K562 (cell line): ENCODE measurements at places on chromosomes 7 and 10. TPM values are rescaled to one million over a fixed set of nuclear protein-coding genes. Genes with fewer than 3 reads are reported as not detected.

- H3K4me3 ChIP-seq = no peak overlapping the region
- DNase-seq = no peak
- peaks cover 2% of the 10 kb centered on the region; the same call in 2 of the 3 replicates for H3K4me1 ChIP-seq
- no peak overlapping the region for H3K27ac ChIP-seq
- H3K36me3 ChIP-seq = no peaks in the 10 kb centered on the region
Measured at GRCh38 chr10:113329121-113329596, 223.7 kb upstream of the HABP2 start.

DNA sequence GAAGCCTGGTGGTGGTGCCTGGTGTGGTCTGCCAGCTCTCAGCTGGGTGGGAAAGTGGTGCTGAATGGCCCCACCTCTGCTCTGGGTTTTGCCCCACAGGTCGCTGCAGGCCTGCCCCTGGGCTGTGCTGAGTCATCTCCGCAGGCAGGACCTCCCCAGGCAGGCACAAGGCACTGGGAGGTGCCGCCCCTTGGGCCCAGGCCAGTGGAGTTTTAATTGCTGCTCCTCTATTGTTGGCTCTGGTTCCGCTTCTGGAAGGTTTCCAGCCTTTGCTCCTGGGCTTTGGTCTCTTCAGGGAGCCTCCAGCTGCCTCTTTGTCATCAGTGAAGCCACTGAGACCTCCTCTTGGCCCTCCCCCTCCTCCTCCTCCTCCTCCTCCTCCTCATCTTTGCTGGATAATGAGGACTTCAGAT is 180.3 kb upstream of the GRB10 start:
- peaks cover 13% of the 10 kb centered on the region; the same call in 2 of the 3 replicates for H3K4me1 ChIP-seq
- H3K36me3 ChIP-seq = no peaks in the 10 kb centered on the region
- H3K27me3 ChIP-seq = no peaks in the 10 kb centered on the region
- H3K4me3 ChIP-seq = no peak overlapping the region
- DNase-seq = peak; percentile 58

DNA sequence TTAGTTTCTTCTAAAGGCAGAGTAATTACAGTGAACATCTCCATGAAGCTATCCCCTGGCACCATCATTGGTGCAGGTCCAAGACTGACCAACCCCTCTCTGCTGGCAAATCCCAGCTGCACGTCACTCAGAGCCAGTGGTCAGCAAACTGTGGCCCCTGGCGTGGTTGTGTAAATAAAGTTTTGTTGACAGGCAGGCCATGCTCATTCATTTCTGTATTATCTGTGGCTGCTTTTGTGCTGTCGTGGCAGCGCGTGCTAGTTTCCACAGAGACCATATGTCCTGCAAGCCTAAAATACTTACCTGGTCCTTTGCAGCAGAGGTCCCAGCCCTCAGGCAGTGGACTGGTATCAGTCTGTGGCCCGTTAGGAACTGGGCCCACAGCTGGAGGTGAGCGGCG is 117.6 kb upstream of the NPS start:
- H3K4me3 ChIP-seq = no peak overlapping the region
- no peak for DNase-seq
- no peak overlapping the region for H3K27ac ChIP-seq
- no peaks in the 10 kb centered on the region for H3K36me3 ChIP-seq
- no peaks in the 10 kb centered on the region for H3K27me3 ChIP-seq
- H3K4me1 ChIP-seq = no peaks in the 10 kb centered on the region

Gene ABCF2
- total RNA-seq = 122 and 129 TPM in 2 replicates

DNA sequence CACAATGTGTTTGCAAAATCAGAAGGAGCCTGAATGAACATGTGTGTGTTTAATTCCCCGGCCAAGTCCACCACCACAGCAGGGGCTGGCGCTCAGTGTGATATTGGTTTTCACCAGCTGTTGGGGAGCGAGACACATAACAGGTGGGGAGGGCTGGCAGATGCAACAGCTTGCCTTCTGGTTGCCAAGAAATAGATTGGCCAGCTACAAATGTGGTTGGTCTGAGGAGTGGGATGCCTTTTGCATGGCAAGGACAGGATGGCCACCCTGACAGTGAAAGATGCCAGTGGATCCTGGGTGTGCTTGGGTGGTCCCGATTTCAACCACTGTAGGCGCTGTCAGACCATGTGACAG is 292.5 kb upstream of the FZD8 start:
- no peak for DNase-seq
- no peaks in the 10 kb centered on the region for H3K27me3 ChIP-seq
- H3K4me3 ChIP-seq = no peak overlapping the region
- no peaks in the 10 kb centered on the region for H3K4me1 ChIP-seq
- H3K27ac ChIP-seq = no peak overlapping the region
- H3K36me3 ChIP-seq = no peaks in the 10 kb centered on the region

DNA sequence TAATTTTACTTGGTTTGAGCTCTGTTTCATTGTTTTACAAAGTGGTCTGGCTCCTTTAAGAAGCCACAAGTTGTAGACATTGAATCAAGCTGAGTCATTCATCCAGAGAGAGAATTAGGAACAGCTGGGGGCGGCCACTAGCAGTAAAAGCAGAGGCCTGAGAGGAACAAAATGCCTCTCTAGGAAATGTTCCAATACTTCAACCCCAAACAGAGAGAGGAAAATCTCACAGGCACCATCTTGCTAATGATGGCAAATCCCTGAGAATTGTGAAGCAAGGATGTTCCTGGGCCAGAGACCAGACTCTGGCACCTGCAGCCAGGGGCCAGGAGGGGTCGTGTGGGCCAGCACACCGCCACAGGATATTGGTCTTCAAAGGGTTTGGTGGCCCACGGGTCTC is 26.5 kb upstream of the TRIL start:
- no peaks in the 10 kb centered on the region for H3K27me3 ChIP-seq
- no peaks in the 10 kb centered on the region for H3K36me3 ChIP-seq
- H3K4me3 ChIP-seq = no peak overlapping the region
- DNase-seq = peak; percentile 10
- H3K4me1 ChIP-seq = no peaks in the 10 kb centered on the region; the same call in 1 of the 2 replicates
- no peak overlapping the region for H3K27ac ChIP-seq

Gene COL1A2
- 5.5 and 8.2 TPM in 2 replicates for total RNA-seq

DNA sequence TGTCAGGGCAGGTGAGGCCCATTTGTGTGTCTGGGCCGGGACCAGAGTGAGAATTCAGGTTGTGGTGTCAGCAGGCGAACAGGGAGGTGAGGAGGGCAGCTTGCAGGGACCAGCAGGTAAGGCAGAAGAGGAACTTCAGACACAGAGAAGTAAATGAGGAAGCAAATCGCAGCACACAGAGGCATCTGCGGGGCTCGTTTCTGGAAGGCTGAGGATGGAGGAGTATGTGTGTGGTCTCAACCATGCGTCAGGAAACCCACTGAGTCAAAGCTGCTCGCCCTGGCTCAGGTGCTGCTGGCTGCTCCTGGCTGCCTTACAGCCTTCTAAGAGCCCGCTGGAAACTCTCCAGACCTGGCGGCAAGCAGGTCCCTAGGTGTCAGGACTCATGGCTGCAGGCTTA is 26.9 kb upstream of the PITRM1 start:
- no peaks in the 10 kb centered on the region for H3K4me1 ChIP-seq
- no peaks in the 10 kb centered on the region for H3K36me3 ChIP-seq
- no peak overlapping the region for H3K4me3 ChIP-seq
- no peak overlapping the region for H3K27ac ChIP-seq
- DNase-seq = no peak

DNA sequence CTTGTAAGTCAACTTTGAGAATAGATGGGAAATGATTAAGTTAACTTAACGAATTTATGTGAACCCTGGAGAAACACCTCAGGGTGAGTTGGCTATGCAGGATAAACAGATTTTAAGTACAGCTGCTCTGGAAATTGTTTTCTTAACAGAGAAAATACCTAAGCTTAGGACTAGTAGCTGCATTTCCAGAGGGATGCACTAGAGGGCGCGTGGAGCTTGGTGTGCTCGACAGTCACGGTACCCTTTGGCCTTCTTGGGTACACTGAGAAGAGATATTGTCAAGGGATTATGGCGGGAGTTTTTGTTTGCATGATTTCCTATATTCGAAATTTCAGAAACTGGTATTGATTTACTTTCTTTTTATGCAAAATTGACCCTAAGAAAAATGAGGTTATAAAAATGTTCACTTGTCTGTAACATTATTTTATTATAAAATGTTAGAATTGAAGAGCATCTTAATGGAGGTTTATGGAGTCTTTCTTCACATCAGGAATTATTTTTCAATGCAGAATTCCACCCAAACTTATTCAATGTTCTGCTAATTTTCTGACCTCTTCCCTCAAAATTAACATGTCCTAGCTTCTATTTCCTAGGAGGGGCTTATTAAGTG is 58.4 kb upstream of the MYO3A start:
- no peaks in the 10 kb centered on the region for H3K4me1 ChIP-seq
- DNase-seq = peak; percentile 65
- H3K36me3 ChIP-seq = no peaks in the 10 kb centered on the region
- H3K27ac ChIP-seq = no peak overlapping the region
- H3K27me3 ChIP-seq = no peaks in the 10 kb centered on the region
- H3K4me3 ChIP-seq = no peak overlapping the region

Gene VPS37D
- total RNA-seq = 1.1 and 1.3 TPM in 2 replicates

Gene HTRA1
- total RNA-seq = 0.11 and 0.16 TPM in 2 replicates

Gene SFTPA1
- 3.5 and 5.2 TPM in 2 replicates for total RNA-seq

GRCh38 chr7:31724696-31725095 is 37.7 kb downstream of the PPP1R17 start:
- no peaks in the 10 kb centered on the region for H3K4me1 ChIP-seq
- H3K4me3 ChIP-seq = no peak overlapping the region
- no peak overlapping the region for H3K27ac ChIP-seq
- no peak for DNase-seq
- H3K36me3 ChIP-seq = no peaks in the 10 kb centered on the region
- H3K27me3 ChIP-seq = peaks cover 2% of the 10 kb centered on the region; the same call in 1 of the 3 replicates

DNA sequence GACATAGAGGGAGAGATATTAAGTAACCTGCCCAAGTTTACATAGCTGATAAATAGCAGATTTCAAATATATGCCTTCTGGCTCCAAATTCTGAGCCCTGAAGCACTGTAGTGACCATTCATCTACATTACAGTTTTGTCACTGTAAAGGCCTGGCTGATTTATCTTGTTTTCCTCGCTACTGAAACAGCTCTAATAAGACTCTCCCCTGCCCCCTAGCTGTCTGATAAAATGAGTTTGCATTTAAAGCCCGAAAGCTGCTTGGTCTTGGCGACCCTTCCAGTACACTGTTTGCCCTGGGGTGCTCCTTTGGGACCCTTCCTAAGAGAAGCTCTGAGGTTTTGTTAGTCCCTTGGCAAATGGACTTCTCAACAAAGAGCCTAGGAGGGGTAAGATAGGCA is 59.7 kb upstream of the RAB11FIP2 start:
- DNase-seq = peak; percentile 14
- H3K4me1 ChIP-seq = peaks cover 17% of the 10 kb centered on the region
- no peaks in the 10 kb centered on the region for H3K36me3 ChIP-seq
- no peaks in the 10 kb centered on the region for H3K27me3 ChIP-seq
- H3K4me3 ChIP-seq = no peak overlapping the region
- H3K27ac ChIP-seq = no peak overlapping the region

DNA sequence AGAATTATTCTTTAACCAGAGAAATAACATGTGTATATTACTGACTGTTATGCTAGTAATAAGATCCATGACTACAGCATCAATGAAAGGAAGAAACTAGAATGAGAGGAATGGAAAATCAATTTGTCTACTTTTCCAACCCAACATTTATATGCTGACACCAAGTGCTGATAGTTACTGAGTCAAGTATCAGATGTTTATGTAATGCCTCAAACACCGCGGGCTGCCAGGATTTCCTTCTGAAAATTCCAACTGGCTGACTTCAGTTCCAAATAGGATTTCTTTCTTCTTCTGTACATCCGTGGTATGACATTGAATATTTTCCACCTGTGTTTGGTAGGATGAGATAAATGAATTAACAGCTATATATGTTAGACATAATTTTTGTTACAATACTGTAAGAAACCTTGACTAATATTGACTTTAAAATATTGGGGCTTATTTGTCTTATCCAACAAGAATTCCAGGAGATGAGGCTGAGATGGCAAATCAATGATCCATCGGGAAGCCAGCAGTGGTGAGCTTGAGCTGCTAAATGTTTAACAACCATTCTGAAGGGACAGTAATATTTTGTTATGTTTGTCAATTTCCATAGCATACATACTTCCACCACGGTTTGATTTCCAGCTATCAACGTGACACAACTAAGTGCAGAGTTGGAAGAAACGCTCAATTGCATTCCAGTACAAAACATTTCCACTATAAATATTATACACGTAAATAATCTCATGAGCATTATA is 435.2 kb upstream of the AUTS2 start:
- no peak overlapping the region for H3K4me3 ChIP-seq
- no peak overlapping the region for H3K27ac ChIP-seq
- H3K4me1 ChIP-seq = no peaks in the 10 kb centered on the region
- no peaks in the 10 kb centered on the region for H3K36me3 ChIP-seq
- no peaks in the 10 kb centered on the region for H3K27me3 ChIP-seq

Gene GIMAP6
- 0.38 and 0.49 TPM in 2 replicates for total RNA-seq

DNA sequence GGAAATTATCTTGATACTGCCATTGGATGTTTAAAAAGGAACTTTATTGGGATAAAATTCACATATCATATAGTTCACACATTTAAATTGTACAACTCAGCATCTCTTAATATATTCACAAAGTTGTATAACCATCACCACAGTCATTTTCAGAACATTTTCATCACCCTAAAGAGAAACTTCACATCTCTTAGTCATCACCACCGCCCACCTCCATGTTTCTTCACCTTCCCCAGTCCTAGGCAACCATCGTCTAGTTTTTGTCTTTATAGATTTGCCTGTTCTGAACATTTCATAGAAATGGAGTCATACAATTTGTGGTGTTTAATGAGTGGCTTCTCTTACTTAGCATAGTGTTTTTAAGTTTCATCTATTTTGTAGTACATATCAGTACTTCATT is 96.6 kb downstream of the ANKRD30A start:
- no peaks in the 10 kb centered on the region for H3K36me3 ChIP-seq
- no peaks in the 10 kb centered on the region for H3K4me1 ChIP-seq
- no peaks in the 10 kb centered on the region for H3K27me3 ChIP-seq
- H3K27ac ChIP-seq = no peak overlapping the region
- DNase-seq = no peak
